Stimulated activated CD8-positive, alpha-beta memory T cell treated with anti-CD3 and anti-CD28 coated beads, Interleukin-15, amount 100 ng/mL, for 24 hours (primary cell): ENCODE measurements at places on chromosomes 12 and 14.

- no peak for DNase-seq
Measured at GRCh38 chr14:76998910-76999309, 29.6 kb downstream of the IRF2BPL start.

- DNase-seq = no peak
Measured at GRCh38 chr12:2306735-2307134, 253.9 kb downstream of the CACNA1C start.

GRCh38 chr12:132393991-132394949 is 64.9 kb upstream of the GALNT9 start:
- no peak for DNase-seq

DNA sequence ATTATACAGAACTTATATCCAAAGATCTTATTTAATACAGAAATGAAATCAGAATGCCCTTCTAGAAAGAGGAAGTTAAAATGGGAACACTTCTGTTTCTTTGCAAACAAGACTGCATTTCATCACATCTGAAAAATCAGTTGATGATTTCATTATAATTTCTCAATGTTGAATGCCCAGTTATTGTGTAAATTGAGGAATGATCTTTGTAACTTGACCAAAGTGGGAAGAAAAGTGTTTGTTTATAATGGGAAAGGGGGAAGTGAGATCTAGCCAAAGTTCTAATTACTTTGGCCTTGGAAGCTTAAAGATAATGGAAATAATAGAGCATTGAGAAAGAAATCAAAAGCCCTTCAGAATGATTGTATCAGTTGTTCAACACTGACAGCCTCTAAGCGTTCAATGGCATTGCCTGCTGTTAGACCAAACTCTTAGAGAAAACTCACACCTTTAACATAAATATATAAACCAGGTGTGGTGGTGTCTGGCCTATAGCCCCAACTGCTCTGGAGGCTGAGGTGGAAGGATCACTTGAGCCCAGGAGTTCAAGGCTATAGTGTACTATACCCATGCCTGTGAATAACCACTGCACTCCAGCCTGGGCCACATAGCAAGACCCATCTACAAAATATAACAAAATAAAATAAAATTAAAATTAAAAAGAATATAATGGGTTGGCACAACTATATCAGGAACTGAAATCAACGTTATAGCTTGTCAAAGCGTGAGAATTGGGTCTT is 9.9 kb upstream of the LYZ start:
- DNase-seq = no peak

GRCh38 chr12:116878567-116879508 is 2.4 kb downstream of the HRK start:
- DNase-seq = no peak

DNA sequence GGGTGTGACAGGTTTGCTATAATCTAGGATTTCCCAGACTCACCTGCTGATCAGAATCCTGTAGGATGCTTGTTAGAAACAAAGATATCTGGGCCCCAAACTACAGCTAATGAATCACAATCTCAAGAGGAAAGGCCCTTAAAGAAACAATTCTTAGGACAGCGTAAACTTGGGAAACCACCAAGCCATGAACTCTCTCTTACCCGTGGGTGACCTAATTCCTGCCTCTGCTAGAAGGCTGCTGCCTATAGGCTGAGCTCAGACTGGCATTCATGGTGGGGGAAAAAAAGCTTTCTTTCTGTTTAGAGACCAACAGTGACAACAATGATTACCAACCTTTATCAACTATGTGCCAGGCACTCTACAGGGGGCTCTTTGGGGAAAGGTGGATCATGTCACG is 213.9 kb upstream of the FKBP4 start:
- no peak for DNase-seq

GRCh38 chr12:93667672-93668071 is 9.5 kb upstream of the CRADD start:
- DNase-seq = no peak

- no peak for DNase-seq
Measured at GRCh38 chr12:123482876-123483275, 24.9 kb downstream of the SNRNP35 start.

DNA sequence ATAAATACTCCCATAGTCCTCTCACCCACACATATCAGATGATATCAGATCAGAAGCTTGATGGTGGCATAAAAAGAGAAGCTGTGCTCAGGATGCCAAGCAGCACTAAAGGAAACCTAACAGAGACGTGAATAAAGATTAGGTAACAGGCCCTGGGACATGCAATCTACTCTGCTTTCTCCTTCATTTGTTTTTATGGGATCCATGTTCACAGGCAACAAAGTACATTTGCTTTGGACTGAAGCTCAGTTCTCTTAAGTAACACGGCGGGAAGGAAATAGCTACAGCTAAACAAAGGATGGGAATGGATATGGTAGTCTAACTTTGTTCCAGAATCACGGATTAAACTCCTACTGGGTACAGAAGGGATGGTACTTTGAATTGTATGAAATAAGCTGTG is 119.5 kb downstream of the TTC7B start:
- DNase-seq = no peak
